ENCODE measurements at places on chromosomes 16 and 17.

- DNase-seq = no peak
These were observed 67.3 kb upstream of the PLCG2 start for GRCh38 chr16:81711657-81712319.

DNA sequence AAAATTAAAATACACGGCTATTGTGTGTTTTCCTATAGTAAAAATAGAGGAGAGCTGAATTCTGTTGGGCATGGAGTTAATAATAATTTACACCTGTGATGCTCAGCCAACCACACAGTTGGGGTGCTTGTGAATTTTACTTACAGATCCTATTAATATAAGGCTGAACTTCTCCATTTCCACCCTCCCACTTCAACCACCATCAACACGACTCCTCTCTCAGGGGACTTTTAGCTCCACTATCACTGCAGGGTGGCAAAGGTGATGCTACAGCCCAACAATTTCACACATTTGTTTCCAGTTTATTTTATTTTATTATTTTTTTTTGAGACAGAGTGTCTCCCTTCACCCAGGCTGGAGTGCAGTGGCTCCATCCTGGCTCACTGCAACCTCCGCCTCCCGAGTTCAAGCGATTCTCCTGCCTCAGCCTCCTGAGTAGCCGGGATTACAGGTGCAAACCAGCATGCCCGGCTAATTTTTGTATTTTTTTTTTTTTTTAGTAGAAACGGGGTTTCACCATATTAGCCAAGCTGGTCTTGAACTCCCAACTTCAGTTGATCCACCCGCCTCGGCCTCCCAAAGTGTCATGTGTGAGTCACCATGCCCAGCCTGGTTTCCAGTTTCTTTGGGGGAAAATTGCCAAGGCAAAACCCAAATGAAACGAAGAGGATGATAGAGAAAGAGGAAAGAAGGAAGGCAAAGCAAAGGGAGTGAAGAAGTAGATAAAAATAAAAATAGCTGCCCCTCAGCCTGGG is 57.9 kb downstream of the GNA13 start:
- no peak for DNase-seq

DNA sequence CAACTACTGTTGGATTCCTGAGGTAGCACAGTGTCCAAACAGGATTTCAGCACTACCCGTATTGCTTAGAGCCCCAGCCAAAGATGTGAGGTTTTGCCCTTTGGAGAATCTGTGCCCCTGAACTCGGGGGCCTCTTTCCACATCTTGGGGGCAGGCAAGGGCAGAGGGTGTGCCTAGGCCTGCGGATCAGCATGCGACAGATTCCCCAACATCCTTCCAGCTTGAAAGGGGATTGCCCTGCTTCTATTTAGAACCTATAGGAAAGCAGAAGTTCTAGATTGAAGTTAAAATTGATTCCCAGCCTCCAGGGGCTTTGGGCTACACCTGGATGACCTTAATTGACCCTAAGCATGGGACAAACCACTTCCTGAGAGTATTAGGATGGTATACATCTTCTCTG is 19.6 kb downstream of the NOD2 start:
- no peak for DNase-seq

- DNase-seq = no peak
These were observed 3.9 kb downstream of the TELO2 start for GRCh38 chr16:1497014-1497598.

GRCh38 chr17:67770539-67770938 is 52.8 kb downstream of the NOL11 start:
- no peak for DNase-seq

- no peak for DNase-seq
These were observed 60.6 kb upstream of the DHX40 start for GRCh38 chr17:59504821-59505220.

- DNase-seq = no peak
These were observed 97.8 kb downstream of the C16orf95 start for GRCh38 chr16:87219287-87219909.

DNA sequence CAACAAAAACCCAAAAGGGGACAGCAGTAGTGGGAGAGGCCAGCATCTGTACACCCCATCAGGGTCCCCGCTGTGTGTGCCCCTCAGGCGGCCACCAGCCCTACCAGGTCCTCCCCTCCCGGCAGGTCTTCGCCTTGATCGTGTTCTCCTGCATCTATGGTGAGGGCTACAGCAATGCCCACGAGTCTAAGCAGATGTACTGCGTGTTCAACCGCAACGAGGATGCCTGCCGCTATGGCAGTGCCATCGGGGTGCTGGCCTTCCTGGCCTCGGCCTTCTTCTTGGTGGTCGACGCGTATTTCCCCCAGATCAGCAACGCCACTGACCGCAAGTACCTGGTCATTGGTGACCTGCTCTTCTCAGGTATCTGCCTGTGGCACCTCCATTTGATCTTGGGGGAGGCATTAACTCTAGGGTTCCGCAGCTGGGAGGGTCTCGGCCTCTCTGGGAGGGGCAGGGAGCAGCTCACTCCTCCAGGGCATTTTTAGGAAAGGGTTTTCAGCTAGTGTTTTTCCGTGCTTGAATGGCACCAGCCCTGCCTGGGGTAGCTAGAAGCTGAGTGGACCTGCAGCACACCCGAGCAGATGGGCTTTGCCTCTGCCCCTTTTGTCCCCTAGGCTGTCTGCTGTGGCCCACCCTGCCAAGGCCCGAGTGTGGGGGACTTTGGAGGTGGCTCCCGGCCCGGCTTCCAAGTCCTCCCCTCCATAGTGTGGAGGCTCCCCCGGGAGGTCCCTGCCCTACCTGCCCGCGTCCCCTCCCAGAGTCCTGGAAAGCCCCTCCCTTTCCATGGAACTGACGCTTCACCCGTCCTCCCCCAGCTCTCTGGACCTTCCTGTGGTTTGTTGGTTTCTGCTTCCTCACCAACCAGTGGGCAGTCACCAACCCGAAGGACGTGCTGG is 2.6 kb downstream of the SYNGR2 start:
- DNase-seq = no peak

GRCh38 chr16:55839115-55839514 is 6.2 kb upstream of the CES1 start:
- DNase-seq = no peak
